ENCODE measurements at places on chromosomes 12 and 14.

GRCh38 chr12:70724444-70724843 is 87.2 kb upstream of the PTPRB start:
- no peak for DNase-seq

DNA sequence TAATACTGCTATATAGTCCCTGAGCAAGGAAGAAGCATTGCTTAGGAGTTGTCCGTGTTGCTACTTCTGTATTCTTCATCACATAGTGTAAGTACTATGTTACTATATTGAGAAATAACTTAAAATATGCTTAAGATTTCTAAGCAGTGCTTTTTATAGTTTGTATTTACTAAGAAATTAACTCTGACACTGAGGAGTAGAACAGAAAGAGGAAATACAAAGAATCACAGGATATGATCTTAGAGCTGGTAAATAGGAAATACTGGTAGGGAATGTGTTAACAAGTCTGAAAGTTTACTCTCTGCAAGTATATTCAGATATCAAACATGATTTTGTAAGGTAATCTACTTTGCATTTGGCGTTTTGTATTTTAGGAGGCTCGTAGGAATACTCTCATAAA is 15.5 kb downstream of the XPOT start:
- no peak for DNase-seq

DNA sequence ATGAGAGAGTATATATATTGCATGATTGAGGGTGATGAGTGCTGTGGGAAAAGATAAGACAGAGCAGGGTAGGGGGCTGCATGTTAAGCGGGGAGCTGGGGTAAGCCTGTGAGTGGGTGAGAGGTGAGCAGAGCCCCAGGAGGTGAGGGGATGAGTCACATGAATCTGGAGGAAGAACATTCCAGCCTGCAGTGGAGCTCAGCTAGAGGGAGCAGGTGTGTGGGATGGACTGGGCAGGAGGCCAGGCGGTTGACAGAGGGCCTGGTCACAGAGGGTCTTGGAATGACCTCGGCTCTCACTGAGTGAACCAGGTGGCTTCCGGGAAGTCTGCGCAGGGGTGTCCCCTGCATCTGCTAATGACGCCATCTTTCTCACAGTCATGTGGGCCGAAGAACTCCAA is 44.4 kb downstream of the GIT2 start:
- no peak for DNase-seq

- no peak for DNase-seq
Observed at GRCh38 chr14:23123419-23123818, 4.4 kb upstream of the CEBPE start.
